Gastrocnemius medialis (tissue), 4 donors: ENCODE measurements at places on chromosomes 4 and X. TPM values are rescaled to one million over a fixed set of nuclear protein-coding genes. Genes with fewer than 3 reads are reported as not detected.

Gene UGT2A1
- not detected for total RNA-seq

DNA sequence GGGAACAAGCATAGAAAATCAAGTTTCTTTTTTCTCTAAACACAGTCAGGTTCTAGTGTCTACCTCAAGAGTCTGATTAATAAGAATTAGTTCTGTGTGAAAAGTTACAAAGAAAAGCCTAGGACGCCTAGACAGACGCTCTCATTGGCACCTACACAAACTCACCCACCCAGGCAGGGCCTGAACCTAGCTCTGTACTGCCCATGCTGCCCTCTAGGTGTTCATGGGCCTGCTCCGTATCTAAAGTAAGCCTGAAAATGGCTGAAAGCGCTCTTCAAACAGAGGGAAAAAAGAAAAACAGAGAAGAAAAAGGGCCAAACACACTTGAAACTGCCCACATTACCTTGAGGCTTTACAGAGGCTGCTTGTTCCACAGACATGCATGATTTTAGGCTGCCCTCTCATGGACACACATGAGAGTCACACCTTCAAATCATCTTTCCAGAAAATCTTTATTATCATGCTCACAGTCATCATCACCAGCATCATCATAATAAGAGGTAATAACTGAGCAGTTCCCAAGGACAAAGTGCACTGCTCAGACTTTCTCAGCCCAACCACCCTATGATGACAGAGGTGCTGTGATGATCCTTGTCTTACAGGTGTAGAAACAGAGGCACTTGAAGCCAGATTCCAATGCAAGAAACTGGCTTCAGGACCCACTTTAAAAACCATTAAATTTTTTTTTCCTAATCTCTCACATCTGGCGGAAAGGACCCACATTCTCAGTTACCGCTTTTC, 49.6 kb downstream of the MAP7D2 start:
- H3K4me1 ChIP-seq = no peaks in the 10 kb centered on the region
- DNase-seq = no peak
- H3K36me3 ChIP-seq = no peaks in the 10 kb centered on the region
- H3K27ac ChIP-seq = no peak overlapping the region

GRCh38 chrX:16386126-16386525, 218.8 kb downstream of the MAGEB17 start:
- DNase-seq = no peak
- H3K4me3 ChIP-seq = no peak overlapping the region
- no peaks in the 10 kb centered on the region for H3K36me3 ChIP-seq
- no peaks in the 10 kb centered on the region for H3K27me3 ChIP-seq
- no peaks in the 10 kb centered on the region for H3K4me1 ChIP-seq
- H3K27ac ChIP-seq = no peak overlapping the region

Gene GABRQ
- not detected for total RNA-seq

- no peak overlapping the region for H3K4me3 ChIP-seq
- no peaks in the 10 kb centered on the region for H3K27me3 ChIP-seq
- peaks cover 17% of the 10 kb centered on the region for H3K4me1 ChIP-seq
Observed at GRCh38 chr4:152165146-152165545, 370.7 kb downstream of the FBXW7 start.

Gene PCDH11X
- not detected for total RNA-seq

DNA sequence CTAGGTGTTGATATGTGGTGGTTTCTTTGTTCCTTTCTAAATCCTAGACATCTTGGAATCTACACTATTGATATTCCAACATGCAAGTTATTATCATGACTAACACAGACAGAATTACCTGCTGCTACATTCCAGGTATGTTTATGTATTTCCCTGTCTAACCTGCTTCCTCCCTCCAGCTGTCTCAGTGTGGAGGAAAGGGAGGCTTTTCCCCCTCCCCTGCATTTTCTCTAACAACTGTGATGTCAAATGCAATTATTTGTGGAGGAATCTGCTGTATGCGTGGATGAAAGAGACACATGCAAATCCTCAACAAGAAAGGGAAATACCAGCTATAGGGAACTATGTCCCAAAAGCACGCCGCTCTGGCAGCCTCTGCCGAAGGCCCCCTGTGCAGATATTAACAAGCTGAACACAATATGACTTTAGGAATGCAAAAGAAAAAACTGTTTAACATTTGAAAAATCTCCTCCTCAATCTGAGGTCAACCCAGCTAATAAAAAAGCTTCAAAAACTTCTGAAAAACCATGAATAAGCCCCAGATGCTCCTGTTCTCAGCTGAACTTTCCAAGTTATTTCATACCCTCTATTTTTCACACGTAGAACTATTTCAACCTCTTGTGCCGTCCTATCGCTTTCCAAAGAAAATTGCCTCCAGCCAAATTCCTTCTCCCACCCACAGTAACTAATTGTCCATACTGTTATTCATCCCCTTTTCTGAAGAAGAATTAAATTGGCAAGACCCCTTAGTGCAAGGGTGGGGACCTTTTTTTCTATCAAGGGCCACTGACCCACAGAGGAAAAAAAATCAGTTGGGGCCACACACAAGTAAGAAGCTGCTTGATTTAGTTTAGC, 225.1 kb upstream of the GPC4 start:
- H3K36me3 ChIP-seq = no peaks in the 10 kb centered on the region
- H3K27ac ChIP-seq = no peak overlapping the region
- no peaks in the 10 kb centered on the region for H3K27me3 ChIP-seq
- peaks cover 8% of the 10 kb centered on the region for H3K4me1 ChIP-seq

- H3K27me3 ChIP-seq = no peaks in the 10 kb centered on the region
- no peaks in the 10 kb centered on the region for H3K4me1 ChIP-seq
- no peaks in the 10 kb centered on the region for H3K36me3 ChIP-seq
- H3K4me3 ChIP-seq = no peak overlapping the region
Observed at GRCh38 chr4:48949086-48949485, 37.0 kb upstream of the CWH43 start.

Gene GLRA2
- not detected for total RNA-seq

Gene MAGEE2
- total RNA-seq = not detected

Gene TMEM175
- total RNA-seq = 29.6 TPM

Gene TRIM61
- total RNA-seq = not detected

Gene DUX4
- not detected for total RNA-seq

DNA sequence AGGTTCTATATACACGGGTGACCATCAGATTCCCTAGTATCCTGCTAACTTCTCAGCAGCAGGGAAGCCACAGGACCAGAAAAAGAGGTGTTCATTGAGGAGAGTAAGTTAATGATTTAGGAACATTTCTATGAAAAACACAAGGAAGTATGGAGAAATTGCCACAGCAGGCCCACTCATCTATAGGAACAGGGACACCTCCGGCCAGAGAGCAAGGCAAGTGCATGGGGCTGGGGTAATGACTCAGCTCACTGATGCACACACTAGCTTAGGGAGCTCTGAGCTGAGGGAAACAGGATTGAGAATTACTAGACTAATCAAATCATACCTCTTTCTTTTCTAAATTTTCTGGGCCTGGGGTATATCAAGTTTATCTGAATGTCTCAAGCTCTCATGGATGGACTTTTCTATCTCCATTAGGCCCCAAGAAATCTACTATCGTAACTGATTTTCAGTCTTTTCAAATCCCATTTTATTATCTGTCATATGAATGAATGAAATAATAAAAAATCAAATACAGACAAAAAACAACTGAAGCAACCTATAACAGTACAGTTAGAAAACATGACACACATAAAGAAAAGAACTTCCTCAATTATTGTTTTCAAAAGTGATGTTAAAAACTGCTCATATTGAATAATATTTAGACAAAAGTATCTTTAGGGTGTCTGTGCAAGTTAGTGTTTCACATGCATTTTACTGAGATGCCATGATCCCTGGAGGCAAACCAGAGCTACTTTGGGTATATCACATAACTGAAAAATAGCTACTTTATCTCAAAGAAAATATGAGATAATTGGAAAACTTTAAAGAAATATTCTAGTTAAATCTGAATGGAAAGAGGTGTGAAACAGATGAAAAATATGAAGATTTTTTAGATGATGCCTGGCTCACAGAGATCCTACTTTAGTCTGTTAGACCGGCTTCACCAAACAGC, 89.8 kb downstream of the FBXO8 start:
- no peak overlapping the region for H3K4me3 ChIP-seq
- no peaks in the 10 kb centered on the region for H3K36me3 ChIP-seq
- H3K4me1 ChIP-seq = no peaks in the 10 kb centered on the region
- DNase-seq = no peak
- no peaks in the 10 kb centered on the region for H3K27me3 ChIP-seq

GRCh38 chrX:132294192-132294591, 74.9 kb upstream of the RAP2C start:
- no peaks in the 10 kb centered on the region for H3K27me3 ChIP-seq
- no peak overlapping the region for H3K27ac ChIP-seq
- no peak for DNase-seq
- H3K36me3 ChIP-seq = no peaks in the 10 kb centered on the region

DNA sequence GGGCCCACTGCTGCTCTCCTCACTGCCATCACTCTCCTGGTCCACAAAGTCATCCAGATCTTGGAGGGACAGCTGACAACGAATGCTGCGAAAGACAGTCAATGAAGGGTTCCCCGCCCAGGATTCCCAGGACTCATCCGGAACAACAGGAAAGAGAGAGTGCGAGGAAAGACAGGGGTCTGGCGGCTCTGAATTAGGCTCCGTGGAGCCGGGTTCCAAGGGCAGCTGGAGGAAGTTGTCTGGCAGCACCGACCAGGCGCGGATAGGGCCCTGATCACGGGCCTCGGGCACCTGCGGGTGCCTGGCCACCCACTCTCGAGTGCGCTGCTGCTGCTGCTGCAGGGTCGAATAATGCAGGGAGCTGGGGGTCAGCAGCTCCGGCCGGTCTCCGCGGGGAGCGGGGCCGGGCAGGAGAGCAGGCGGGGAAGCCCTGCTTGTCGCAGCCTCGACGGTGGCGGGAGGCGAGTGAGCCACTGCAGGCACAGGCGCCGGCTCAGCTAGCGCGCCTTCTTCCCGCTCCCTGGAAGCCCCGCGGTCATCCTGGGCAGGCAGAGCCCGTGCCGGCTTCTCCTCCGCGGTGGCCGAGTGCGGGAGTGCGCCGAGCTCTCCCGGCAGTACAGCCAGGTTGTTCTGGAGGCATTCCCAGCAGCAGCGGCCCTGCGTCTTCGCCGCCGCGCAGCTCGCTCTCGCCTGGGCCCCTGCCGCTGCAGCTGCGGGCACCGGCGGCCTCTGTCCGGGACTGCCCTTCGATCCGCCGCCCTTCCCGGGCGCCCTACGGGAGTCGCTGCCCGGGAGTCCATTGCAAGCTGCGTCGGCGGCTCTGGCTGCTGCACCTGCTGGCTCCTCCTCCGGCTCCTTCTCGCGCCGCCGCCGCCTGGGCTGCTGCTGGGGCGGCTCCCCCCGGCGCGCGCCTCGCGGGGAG, 1.1 kb downstream of the SOWAHB start:
- H3K4me3 ChIP-seq = peak overlapping the region; percentile 40
- H3K36me3 ChIP-seq = no peaks in the 10 kb centered on the region
- no peak for DNase-seq
- H3K27ac ChIP-seq = no peak overlapping the region

GRCh38 chr4:179195887-179196286, 1753.7 kb upstream of the AGA start:
- no peak overlapping the region for H3K27ac ChIP-seq
- H3K4me1 ChIP-seq = no peaks in the 10 kb centered on the region
- H3K4me3 ChIP-seq = no peak overlapping the region
- no peak for DNase-seq
- H3K36me3 ChIP-seq = no peaks in the 10 kb centered on the region
- H3K27me3 ChIP-seq = no peaks in the 10 kb centered on the region

Gene PAGE2B
- not detected for total RNA-seq

DNA sequence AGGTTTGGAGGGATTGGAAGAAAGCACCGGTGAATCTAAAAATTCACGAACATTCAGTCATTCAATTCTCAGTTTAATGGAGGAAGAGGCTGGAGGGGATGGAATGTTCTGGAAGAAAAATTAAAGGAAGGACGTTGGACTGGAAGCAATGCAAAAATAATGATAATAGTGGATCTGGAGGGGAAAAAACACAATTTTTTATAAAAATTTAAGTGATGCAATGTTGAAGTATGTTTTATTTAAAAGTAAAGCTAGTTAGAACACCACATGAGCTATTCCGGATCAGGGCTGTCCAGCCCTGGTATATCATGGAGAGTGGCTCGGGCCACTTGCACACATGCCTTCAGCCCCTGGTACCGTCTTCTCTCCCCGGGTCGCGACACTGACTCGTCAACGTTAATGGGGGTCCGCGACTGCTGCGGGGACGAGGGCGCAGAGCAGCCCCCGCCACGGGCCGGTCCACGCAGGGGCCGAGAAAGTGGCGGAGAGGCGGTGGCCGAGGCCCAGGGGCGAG, 204.6 kb downstream of the TENM3 start:
- no peaks in the 10 kb centered on the region for H3K36me3 ChIP-seq
- DNase-seq = no peak
- H3K27ac ChIP-seq = peak overlapping the region; percentile 85
- H3K4me1 ChIP-seq = peaks cover 24% of the 10 kb centered on the region
- H3K27me3 ChIP-seq = no peaks in the 10 kb centered on the region

GRCh38 chr4:77269505-77269904, 112.5 kb downstream of the CCNG2 start:
- no peaks in the 10 kb centered on the region for H3K27me3 ChIP-seq
- no peak overlapping the region for H3K4me3 ChIP-seq
- H3K27ac ChIP-seq = no peak overlapping the region

Gene HOPX
- 6.6 TPM for total RNA-seq

- peak overlapping the region; percentile 46 for H3K27ac ChIP-seq
- peaks cover 31% of the 10 kb centered on the region for H3K4me1 ChIP-seq
- no peak overlapping the region for H3K4me3 ChIP-seq
- no peaks in the 10 kb centered on the region for H3K36me3 ChIP-seq
Observed at GRCh38 chr4:138596896-138597295, 354.7 kb upstream of the SLC7A11 start.

GRCh38 chrX:119208401-119209057, 27.6 kb upstream of the PGRMC1 start:
- no peak overlapping the region for H3K4me3 ChIP-seq
- H3K4me1 ChIP-seq = no peaks in the 10 kb centered on the region
- no peaks in the 10 kb centered on the region for H3K36me3 ChIP-seq
- H3K27ac ChIP-seq = no peak overlapping the region
- no peaks in the 10 kb centered on the region for H3K27me3 ChIP-seq
- no peak for DNase-seq

DNA sequence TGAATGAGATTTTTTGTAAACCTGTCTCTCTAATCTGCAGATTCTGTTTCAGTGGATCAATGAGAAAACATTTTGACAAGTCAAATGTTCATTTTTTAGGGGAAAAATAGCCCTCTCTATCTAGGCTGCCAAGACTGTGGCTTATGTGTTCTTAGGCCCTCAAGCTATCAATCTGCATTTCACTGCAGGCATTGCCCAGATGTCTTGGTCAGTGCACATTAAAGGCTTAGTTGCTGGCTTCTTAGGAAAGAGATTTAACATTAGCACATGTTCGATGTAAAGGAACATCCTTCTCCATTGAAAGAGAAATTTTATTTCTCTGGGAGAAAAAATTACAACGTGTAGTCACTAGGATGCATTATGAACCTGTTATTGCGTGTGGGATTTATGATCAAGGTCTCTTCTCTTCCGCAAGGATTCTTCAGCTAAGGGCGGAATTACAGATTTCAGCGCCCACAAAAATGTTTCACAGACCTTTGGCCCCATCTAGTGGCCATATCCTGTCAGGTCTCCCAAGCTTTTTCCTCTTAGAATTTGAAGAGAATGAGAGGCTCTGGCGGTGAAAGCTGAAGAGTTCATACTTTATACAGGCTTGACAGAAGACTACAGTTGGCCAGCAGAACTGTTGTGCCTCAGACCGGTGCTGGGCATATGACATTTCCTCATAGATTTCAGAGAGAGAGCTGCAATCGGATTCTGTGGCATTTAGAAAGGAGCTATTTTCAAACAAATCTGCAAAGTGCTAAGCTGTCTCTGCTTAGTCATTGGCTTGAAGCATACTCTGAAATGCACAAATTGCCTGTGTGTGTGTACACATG, 144.6 kb upstream of the NOCT start:
- H3K27ac ChIP-seq = no peak overlapping the region
- H3K4me1 ChIP-seq = peaks cover 3% of the 10 kb centered on the region
- H3K27me3 ChIP-seq = no peaks in the 10 kb centered on the region
- H3K36me3 ChIP-seq = no peaks in the 10 kb centered on the region

GRCh38 chrX:1599791-1600405, 8.5 kb downstream of the AKAP17A start:
- peaks cover 4% of the 10 kb centered on the region for H3K36me3 ChIP-seq
- H3K27me3 ChIP-seq = no peaks in the 10 kb centered on the region
- no peak overlapping the region for H3K27ac ChIP-seq
- H3K4me1 ChIP-seq = no peaks in the 10 kb centered on the region
